ENCODE measurements at places on chromosomes 6 and 20. TPM values are rescaled to one million over a fixed set of nuclear protein-coding genes. Genes with fewer than 3 reads are reported as not detected.

DNA sequence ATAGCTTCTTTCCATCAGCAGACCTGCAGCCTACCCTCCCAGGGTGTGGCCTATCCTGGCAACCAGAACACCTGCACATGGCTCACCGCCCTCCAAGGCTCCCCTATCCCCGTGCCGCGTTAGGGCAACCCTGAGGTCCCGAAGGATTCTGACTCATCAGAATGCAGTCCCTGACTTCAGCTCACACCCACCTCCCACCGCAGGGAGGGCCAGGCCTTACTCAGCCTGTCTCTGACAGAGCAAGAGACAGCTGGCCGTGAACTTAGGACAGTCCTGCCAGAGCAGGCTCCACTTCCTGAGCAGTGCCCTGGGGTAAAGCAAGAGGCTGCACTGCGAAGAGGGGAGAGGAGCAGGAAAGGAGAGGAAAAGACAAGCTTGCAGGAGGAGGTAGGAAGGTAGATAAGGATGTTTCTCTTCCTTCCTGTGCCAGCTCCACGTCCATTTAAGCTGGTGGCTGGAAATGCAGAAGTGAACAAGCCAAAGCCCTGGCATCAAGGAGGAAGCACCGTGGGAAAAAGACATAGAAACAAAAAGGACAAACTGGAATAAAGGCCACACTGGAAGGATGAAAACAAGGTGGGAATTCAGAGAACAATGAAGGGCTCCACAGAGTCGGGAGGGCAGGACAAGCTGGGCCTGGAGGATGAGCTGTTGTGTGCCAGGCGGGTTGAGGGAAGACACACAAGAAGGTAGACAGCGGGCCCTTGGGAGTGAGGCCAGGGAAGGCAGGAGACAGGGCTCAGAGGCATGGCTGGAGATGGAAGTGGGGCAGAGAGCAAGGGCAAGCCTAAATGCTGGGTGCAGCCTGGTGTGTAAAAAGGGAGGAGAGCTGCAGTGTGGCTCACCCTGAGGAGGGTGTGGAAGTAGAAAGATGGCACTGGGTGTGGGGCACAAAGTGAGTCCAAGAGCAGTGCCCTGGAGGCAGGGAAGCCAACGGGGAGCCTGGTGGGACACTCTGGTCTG is 102.7 kb downstream of the SLC23A2 start:
- peak overlapping the region; percentile 25 for H3K4me3 ChIP-seq
- H3K36me3 ChIP-seq: peaks cover 16% of the 10 kb centered on the region
- peak overlapping the region; percentile 35 for H3K27ac ChIP-seq
- peak; percentile 91 for DNase-seq
- H3K4me1 ChIP-seq: peaks cover 33% of the 10 kb centered on the region

DNA sequence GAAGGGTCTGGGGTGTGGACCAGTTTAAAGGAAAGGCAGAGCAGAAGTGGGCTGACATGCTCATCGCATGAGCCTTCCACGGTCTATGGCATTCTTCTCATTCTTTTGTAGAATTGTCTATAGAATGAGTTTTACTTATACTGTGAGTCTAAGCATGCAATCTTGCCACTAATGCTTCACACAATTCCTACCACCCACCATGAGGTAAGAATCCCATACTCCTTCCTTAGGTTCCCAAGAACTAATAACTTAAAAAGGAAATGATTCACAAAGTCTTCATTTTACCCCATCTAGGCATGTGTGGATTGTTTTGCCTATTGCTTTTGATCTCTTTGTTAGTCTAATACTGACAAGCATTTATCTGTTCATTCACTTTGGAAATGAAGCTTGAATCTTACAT is 195.2 kb downstream of the LY86 start:
- no peak for DNase-seq
- no peaks in the 10 kb centered on the region for H3K36me3 ChIP-seq
- H3K27ac ChIP-seq: no peak overlapping the region
- peaks cover 30% of the 10 kb centered on the region for H3K4me1 ChIP-seq
- no peak overlapping the region for H3K4me3 ChIP-seq
- no peaks in the 10 kb centered on the region for H3K27me3 ChIP-seq

Gene DDAH2
- total RNA-seq: 13.5 TPM

Gene KIF25
- not detected for total RNA-seq

- DNase-seq: no peak
- no peaks in the 10 kb centered on the region for H3K36me3 ChIP-seq
- no peak overlapping the region for H3K27ac ChIP-seq
- H3K27me3 ChIP-seq: no peaks in the 10 kb centered on the region
- no peaks in the 10 kb centered on the region for H3K4me1 ChIP-seq
- H3K4me3 ChIP-seq: no peak overlapping the region
These were observed 44.9 kb upstream of the PHACTR2 start for GRCh38 chr6:143632894-143633293.

Gene SAMD10
- total RNA-seq: 4.5 TPM

Gene IMPG1
- total RNA-seq: not detected

Gene MROH8
- 1.1 TPM for total RNA-seq

DNA sequence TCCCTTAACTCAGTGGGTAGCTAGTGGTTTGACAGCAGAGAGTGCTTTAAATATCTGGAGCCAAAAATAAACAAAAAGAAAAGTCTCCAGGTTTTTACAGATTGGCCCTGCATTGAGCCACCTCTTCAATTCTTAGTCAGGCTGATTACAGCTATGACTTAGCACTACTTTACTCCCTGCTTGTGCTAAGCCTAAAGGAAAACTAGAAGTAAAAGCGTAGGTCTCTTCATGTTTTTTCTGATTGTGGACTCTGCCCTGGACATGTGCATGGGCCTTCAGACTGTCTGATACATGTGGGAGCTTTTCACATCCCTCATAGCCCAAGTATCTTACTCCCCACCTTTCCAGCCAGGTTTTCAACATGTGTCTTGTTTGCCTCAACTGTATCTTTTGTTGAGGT is 33.3 kb downstream of the KPNA5 start:
- no peaks in the 10 kb centered on the region for H3K27me3 ChIP-seq
- no peak for DNase-seq
- H3K36me3 ChIP-seq: peaks cover 64% of the 10 kb centered on the region
- H3K4me3 ChIP-seq: no peak overlapping the region
- H3K27ac ChIP-seq: no peak overlapping the region
- H3K4me1 ChIP-seq: no peaks in the 10 kb centered on the region

DNA sequence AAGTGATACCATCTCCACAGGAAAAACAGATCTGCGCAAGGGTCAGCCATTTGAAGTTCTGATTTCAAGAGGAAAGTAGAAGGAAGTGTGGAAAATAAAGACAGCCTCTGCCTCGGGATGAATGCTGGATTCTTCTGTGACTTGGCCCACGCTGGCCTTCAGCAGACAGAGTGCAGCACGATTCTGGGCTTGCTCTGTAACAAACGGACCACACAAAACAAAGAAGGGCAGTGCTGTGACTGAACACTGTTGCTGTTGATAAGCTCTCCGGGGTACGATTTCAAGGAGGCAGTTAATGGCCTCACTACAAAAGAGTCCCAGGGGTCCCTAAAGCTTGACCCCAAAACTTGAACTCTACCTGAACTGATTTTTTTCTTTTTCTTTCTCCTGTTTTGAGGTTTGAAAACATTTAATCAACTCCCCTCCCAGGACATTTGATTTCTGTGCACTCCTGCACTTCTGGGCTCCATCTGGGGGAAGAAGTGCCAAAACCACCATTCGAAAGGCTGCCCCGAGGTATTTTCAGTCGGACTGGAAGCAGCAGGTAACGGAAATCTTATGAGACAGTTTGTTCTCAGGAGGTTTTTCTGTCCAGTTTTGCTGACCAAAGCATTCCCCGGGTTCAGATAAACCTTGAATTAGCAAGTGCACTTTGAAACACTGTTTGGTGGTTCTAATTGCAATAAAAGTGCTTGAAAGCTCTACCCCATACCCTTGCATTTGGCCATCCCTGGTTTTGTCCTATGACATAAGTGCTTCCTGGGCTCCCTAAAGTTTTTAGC is 189.6 kb downstream of the MYLK4 start:
- H3K4me3 ChIP-seq: no peak overlapping the region
- DNase-seq: no peak
- no peak overlapping the region for H3K27ac ChIP-seq
- H3K36me3 ChIP-seq: no peaks in the 10 kb centered on the region

- peaks cover 14% of the 10 kb centered on the region for H3K4me1 ChIP-seq
- no peaks in the 10 kb centered on the region for H3K27me3 ChIP-seq
- H3K27ac ChIP-seq: no peak overlapping the region
- no peak for DNase-seq
- H3K36me3 ChIP-seq: no peaks in the 10 kb centered on the region
- no peak overlapping the region for H3K4me3 ChIP-seq
These were observed 232.1 kb upstream of the TENT5A start for GRCh38 chr6:81984599-81984998.

- no peaks in the 10 kb centered on the region for H3K27me3 ChIP-seq
- H3K36me3 ChIP-seq: no peaks in the 10 kb centered on the region
- H3K4me3 ChIP-seq: no peak overlapping the region
- DNase-seq: peak; percentile 55
- peaks cover 9% of the 10 kb centered on the region for H3K4me1 ChIP-seq
- H3K27ac ChIP-seq: peak overlapping the region; percentile 13
These were observed 104.1 kb upstream of the SLC35B3 start for GRCh38 chr6:8539453-8539852.

Data from MCF 10A (cell line).